Eye (tissue), 1 donor: ENCODE measurements at places on chromosomes 16 and 17.
A peak's percentile ranks its signal among the peaks of the same experiment; 100 is the strongest.

- DNase-seq, result no peak
Measured at GRCh38 chr16:56675685-56676210, 6.1 kb downstream of the MT1H start.

DNA sequence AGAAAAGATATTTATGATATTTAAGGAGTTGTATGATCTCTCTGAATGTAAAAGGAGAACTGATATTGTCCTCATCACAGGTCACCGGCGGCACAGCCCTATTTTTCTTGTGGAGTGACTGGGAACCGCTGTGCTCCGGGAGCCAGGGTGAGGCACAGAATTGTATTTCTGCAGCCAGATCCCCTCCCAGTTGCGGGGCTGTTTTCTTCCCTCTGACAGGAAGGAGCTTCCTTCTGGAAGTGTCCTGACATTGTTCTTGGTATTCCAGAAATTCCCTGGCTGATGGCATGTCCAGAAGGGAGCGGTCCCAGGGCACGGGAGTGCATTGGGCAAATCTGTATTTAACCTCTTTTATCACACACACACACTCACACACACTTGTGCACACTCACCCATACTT is 268.6 kb upstream of the FOXF1 start:
- DNase-seq, result no peak

DNA sequence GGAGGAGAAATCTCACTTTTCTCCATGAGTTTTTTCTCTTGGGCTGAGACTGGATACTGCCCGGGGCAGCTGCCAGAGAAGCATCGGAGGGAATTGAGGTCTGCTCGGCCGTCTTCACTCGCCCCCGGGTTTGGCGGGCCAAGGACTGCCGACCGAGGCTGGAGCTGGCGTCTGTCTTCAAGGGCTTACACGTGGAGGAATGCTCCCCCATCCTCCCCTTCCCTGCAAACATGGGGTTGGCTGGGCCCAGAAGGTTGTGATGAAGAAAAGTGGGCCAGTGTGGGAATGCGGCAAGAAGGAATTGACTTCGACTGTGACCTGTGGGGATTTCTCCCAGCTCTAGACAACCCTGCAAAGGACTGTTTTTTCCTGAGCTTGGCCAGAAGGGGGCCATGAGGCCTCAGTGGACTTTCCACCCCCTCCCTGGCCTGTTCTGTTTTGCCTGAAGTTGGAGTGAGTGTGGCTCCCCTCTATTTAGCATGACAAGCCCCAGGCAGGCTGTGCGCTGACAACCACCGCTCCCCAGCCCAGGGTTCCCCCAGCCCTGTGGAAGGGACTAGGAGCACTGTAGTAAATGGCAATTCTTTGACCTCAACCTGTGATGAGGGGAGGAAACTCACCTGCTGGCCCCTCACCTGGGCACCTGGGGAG is 19.1 kb downstream of the NGFR start:
- no peak for DNase-seq

DNA sequence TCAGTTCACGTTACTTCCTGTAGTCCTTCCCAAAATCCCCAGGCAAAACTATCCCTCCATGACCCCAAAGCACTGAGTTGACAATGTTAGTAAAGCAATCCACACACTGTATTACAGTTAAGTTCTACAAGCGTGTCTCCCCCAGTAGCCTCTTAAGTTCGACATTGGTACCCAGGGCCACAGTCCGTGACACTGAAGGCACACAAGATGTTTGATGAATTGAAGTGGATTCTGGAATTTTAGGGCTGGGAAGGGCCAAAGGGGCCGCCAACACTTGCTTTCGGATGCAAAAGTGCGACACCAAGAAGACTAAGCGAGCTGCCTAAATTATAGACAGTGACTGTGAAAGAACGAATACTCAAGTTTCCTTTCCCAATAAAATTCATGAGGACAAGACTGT is 1.5 kb downstream of the VPS35 start:
- peak; percentile 2 for DNase-seq

DNA sequence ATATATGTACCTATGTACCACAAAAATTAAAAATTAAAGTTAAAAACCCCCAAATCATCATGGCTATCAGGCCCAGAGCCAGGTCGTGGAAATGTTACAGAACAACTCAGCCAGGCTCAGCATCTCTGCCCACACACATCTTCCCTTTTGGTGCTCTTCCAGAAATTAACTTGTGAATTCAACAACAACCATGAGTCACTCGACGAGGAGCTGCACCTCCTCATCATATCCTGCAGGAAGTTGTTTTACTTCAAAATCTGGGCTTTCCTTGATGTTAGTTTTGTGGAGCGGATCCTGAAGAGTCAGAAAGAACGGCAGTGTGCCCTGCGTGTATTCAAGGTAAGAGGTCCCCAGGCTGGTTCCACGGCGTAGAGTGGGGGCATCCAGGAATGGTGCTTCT is 10.6 kb downstream of the FBXO39 start:
- no peak for DNase-seq
